SK-N-DZ (cell line): ENCODE measurements at places on chromosomes 12 and 14.

- no peak for DNase-seq
These were observed 314.6 kb downstream of the BCL11B start for GRCh38 chr14:98957211-98958047.

- DNase-seq = no peak
These were observed 1.8 kb upstream of the GCN1 start for GRCh38 chr12:120196363-120196762.

DNA sequence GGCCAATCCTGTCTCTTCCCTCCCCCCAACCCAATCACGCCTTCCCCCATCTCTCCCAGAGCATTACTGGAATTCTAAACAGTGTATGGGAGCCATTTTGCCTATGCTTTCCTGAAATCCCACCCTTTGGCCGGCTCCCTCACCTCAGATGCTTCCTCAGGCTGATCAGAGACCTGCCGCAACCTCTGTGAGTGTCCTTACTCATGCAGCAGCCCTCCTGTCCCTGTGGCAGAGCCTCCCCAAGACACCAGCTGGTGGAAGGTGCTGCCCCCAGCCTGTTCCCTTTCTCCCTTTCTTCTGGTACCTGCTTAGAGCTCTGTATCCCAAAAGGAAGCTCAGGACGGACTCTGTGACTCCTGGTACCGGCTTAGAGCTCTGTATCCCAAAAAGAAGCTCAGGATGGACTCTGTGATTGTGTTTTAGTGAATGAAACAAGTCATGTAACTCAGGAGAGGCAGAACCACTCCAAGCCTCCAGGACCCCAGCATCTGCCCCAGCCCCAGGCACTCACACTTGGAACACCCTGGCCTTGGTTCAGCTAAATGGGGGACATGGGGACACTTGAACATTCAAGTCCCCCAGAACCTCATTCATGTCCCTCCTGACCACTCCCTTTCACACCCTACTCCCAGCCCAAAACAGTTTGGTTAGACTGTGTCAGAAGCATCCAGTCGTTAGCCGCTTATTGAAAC lies 29.3 kb upstream of the RIN3 start:
- DNase-seq = no peak

GRCh38 chr14:20489093-20489994 lies 16.0 kb upstream of the RNASE10 start:
- no peak for DNase-seq

DNA sequence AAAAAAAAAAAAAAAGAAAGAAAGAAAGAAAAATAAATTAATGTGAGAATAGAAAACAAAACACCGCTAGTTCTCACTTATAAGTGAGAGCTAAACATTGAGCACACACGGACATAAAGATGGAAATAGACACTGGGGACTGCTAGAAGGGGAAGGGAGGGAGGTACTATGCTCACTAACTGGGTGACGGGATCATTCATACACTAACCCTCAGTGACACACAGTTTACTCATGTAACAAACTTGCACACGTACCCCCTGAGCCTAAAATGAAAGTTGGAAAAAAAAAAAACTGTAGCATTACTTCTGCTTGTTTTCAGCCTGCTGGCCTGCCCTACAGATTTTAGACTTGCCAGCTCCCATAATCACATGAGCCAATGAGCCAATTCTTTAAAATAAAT lies 10.5 kb upstream of the PRMT5 start:
- DNase-seq = no peak

DNA sequence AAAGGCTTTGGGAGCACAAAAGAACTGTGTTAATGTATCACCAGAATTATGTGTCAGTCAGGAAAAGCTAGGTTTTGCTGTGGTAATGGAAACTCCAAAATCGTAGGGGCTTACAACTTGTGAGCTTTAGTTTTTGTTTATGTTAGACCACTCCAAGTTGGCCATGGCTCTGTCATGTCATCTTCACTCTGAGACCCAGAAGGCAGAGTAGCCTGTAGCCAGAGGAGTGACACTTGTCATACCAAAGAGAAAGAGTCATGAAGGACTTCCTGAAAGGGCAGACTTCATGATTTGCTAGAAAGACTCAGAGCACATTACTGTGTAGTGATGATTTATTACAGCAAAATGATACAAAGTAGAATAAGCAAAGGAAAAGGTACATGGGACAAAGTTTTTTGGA lies 133.6 kb upstream of the SSTR1 start:
- DNase-seq = no peak

GRCh38 chr14:104462651-104463630 lies 116.6 kb upstream of the C14orf180 start:
- no peak for DNase-seq

- no peak for DNase-seq
These were observed 207.1 kb downstream of the ANO4 start for GRCh38 chr12:101001669-101002068.

DNA sequence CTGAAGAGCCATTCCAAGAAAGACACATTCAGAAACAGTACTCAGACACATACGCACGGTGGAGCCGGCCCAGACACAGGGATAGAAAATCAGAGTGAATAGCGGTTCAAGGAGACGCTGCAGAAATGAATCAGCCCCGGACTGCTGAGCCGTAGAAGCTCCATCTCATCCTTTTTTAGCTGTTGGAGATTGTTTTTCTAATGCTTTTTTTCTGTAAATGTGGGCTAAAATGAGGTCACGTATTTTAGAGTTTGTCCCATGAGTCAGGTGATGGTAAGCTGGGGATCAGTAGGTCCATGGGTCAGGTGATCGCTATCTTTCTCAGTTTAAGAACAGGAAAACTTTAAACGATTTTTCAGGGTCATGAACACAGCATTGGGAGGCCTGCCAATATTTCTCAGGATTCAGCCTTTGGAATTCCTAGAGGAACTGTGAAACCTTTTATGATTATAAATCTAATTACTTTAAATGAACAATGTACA lies 202.4 kb downstream of the ITPR2 start:
- no peak for DNase-seq

DNA sequence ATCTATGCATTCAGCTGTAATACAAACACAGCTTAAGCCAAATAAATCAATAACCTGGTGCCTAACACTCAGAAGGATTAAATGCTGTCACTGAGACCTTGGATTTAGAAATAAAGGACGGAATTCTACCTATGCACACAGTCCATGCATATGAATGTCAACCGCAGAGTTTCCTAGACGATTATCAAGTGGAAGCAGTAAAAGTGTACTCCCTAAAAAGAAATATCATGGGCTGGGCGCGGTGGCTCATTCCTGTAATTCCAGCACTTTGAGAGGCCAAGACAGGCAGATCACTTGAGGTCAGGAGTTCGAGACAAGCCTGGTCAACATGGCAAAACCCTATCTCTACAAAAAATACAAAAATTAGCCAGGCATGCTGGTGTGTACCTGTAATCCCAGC lies 188.2 kb upstream of the DYRK2 start:
- DNase-seq = no peak

DNA sequence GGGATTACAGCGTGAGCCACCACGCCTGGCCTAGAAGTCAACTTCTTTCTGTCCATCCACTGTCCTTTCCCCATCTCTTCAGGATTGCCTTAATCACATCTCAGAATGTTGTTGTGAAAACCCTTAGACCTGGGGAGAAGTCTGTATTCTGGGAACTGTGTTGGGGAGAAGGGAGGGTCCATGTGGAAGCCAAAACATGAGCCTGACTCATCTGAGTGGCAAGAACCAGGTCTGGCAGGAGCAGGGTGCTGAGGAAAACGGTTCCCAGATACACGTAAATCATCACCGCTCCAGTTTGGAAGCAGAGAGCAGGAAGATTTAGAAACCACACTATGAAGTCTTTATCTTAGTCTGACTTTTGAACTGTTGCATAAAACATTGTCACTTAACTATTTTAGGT lies 245.6 kb upstream of the RGS6 start:
- no peak for DNase-seq

DNA sequence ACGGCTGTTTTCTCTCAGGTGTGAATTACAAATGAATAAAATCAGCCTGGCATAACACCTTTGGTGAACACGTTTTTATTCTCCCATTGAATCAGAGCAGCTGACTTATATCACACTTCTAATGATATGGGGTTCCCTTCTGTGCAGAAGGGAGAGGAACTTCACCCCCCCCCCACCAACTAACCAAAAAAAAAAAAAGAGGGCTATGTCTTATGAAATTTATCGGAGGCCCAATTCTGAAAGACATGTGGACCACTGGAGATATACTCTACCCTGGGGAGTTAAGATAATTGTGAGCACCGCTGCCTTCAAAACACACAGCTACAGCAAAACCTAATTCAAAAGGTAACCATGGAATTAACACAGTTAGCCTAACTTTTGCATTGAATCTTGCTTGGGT lies 4.6 kb downstream of the BCL11B start:
- no peak for DNase-seq

DNA sequence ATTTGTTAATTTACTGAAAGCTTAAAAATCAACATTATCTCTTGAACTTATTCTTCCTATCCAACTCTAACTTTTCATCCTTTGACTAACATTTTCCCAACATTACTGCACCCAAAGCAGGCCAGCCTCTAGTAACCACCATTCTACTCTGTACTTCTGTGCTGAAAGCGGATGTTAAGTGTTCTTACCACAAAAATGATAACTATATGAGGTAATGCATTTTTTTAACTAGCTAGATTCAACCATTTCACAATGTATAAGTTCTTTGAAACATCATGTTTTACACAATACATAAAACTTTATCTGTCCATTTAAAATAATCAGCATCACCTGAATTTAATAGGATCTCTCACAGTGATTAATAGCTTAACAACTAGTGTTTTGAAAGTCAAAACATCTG lies 468.5 kb upstream of the MGAT4C start:
- no peak for DNase-seq

DNA sequence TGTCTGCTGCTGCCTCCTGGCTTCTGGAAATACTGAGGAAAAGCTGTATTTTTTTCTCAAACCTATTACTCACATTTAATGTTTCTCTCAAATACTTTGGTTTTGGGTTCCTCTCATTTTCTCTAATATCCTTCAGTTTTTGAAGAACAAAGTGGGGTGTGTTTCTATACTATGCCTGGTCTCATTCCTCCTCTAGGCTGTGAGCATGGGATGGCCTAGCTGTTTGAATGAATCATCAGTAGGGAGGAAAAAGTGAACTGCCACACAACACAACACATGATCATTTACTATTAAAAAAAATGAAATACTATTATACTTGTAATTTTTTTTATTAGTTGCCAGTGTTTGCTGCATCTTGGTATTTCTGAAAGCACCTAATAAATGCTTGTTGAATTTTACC lies 11.3 kb upstream of the SMCO3 start:
- DNase-seq = no peak

- DNase-seq = no peak
These were observed 323.3 kb upstream of the RTL1 start for GRCh38 chr14:101226603-101227425.

DNA sequence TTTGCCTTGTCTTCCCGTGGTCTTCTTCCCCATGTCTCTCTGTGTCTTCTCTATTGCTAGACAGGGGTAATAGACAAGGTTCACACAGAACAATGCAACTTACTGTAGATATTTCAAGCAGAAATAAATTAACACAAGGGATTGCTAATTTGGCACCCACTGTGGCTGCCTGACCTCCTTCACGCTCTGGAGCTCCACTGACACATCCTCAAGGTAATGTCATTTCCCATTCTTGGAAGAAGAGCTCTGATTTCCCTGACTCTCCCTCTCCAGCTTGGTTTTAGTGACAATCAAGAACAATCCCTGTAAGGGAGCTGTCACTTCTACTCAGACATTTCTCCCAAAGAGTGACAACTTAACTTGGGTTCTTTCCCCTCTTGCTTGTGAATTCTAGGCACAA lies 105.4 kb upstream of the NAP1L1 start:
- no peak for DNase-seq

- DNase-seq = no peak
These were observed 300.5 kb downstream of the GRIN2B start for GRCh38 chr12:13680916-13681315.
